ENCODE measurements at places on chromosomes 6 and 20. TPM values are rescaled to one million over a fixed set of nuclear protein-coding genes. Genes with fewer than 3 reads are reported as not detected.

LSM2 gene
- 47.0 TPM for total RNA-seq

OR2B3 gene
- not detected for total RNA-seq

KDM1B gene
- total RNA-seq, result 49.9 TPM

CALHM5 gene
- not detected for total RNA-seq

TSBP1 gene
- not detected for total RNA-seq

DUSP15 gene
- total RNA-seq, result 6.2 TPM

DNA sequence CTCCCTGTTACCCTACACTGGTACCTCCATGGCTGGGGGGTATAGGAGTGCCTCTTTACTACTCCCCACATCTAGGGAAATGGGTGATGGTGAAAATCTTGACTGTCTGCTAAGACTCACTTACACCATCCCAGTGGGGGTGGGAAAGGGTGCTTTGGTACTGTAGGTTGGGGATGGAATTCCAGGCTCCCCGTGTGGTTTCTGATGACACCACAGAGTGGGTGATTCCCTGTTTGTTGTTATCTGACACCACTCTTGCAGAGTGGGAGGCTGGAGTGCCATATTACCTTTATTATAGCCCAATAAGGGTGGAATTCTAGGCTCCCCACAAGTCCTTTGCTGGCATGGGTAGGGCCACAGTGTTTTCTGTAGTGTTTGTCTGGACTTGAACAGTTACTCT, 264.6 kb upstream of the MAN1A1 start:
- DNase-seq, result no peak

DNA sequence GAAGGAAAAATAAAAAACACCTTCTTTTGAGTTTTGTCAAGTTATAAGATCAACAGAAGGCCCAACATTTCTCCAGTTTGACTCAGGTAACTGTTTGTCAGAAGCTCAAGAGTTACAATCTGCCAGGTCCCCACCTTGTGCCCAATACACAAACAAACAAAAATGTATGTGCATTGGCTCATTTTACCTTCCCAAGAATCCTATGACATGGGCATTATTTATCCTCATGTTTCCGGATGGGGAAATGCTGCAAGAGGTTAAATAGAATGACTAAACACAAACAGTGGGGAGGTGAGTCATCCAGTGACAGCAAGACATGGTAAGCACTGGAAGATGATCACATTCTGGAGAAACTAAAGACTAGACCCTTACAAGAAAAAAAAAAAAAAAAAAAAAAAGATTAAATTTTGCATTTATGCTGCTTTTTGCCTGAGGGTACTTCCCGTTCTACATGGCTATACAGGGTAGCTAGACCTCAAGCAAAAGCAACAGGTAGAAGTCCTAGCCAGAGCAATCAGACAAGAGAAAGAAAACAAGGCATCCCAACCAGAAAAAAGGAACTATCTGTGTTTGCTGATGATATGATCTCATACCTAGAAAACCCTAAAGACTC, 23.6 kb upstream of the ANKRD60 start:
- DNase-seq, result peak; percentile 25

DNA sequence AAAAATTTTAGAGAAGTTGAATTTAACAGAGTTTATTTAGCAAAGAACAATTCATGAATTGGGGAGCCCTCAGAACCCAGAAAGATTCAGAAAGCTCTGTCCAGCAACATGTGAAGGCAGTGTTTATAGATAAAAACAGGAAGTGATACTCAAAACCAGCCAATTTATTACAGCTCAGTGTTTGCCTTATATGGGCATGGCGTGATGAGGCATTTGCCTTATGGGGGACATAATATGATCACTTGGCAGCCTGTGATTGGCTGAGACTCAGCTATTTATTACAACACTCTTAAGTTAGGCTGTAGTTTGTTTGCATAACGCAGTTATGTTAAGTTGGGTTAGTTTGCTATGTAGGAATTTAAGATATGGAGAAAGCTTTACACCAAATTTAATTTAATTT, 11.5 kb downstream of the HLA-DPA1 start:
- DNase-seq, result peak; percentile 9

DNA sequence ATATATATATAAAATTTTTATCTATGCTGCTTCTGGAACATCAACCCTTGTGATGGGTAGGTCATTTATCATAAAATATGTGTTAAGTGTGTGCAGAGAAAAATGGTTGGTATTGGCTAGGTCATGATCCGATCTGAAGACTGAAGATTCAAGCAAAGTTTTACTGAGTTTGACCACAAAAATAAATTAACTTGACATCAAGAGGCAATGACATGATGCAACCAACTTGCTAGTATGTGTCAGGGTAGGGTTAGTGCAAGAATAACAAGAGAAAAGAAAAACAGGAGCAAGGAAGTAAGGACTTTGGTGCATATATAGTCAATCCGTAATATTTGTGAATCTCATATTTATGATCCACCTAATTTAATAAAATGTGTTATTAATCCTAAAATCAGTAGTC, 1202.0 kb upstream of the ADGRB3 start:
- DNase-seq, result no peak

DNA sequence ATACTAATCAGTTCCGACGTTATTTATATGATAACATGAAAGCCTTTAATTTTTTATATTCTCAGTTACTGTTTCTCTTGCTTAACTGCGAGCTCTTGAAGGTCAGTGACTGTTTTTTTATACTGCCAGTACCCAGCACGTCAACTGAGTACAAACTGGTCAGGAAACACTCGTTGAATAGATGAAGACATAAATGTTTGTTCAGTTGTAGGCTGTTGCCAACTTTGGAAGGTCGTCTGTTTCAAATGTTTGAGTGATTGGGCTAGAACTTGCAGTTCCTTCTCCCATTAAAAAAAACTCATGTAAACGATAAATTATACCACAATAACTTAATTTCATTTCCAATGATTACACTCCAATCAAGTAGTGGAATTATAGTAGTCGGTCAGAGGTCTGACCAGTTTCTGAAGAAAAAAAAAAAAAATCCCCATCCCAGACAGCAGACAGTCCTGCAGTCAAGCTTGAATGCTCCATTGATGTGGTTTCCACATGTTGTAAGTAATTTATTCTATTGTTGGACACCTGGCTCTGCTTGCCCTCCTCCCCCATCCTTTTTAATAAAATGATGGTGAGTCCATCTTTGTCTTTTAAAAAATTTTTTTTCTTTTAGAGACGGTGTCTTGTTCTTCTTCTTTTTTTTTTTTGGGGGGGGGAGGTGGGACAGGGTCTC, 81.1 kb downstream of the SASH1 start:
- DNase-seq, result no peak

GRCh38 chr6:44224029-44224964, 902 bp downstream of the SLC29A1 start:
- no peak for DNase-seq

DNA sequence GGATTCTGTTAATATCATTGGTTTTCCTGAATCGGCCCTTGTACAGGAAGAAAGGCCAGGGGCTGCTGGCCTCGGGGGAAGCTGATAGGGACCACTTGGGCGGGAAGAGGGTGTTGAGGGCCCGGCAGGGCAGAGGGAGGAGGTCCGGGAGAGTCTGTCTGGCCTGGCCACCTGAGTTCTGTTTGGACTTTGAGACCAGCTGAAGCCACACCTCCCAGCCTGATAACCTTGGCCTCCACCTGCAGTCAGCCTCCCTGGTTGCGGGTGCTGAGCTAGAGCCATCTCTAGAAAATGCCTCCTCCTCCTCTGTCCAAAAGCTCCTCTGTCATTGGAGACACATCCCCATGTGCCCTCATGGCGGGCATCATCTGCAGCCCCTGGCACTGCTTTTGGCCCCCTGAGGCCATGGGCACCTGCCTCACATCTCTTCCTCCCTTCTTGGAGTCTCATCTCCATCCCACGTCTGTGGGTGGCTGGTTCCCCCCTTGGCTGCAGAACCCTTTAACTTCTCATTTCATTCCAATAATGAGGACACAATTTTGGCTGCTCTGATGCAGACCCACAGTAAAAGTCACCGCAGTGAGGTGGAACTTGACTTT, 16.6 kb downstream of the APCDD1L start:
- DNase-seq, result no peak

- DNase-seq, result no peak
Observed at GRCh38 chr6:42450477-42451332, 1.0 kb downstream of the TRERF1 start.
